ENCODE measurements at places on chromosomes 2 and 18.
A peak's percentile ranks its signal among the peaks of the same experiment; 100 is the strongest.

DNA sequence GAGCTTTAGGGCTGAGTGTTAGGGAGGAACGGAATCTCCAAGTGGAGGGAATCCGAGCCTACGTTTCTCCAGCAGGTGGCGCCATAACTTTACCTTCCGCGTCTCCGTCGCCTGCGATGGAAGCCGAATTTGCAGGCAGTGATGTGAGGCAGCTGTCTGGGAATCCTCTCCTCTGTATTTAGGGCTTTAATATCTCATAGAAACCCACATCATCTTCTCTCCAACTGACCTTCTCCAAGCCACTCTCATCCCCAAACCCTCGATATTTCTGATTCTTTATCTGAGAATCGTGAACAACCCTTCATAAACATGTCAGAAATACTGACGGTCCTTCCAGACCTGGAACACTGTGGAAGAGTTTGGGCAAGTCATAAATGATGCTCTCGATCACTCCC is 27.5 kb downstream of the SIX2 start:
- DNase-seq: peak; percentile 71

GRCh38 chr2:85702172-85702571 is 8.0 kb downstream of the GNLY start:
- DNase-seq: no peak

GRCh38 chr2:182954789-182955188 is 83.5 kb downstream of the NCKAP1 start:
- DNase-seq: no peak

GRCh38 chr2:64479259-64480117 is 25.5 kb downstream of the LGALSL start:
- no peak for DNase-seq

DNA sequence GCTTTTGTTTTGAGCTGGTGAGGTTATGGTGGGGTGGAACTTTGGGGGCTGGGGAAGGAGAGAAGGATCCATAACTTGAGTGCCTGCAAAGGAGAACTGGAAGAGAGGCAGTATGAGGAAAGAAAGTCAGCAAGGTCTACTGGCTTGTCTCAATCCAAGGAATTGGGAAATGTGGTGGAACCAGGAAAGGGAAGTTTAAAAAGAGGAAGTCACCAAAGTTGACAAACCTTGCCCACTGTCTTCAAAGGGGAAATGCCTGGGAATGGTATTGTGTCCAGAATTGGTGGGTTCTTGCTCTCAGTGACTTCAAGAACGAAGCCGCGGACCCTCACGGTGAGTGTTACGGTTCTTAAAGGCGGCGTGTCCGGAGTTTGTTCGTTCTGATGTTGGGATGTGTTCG is 304.1 kb upstream of the FAM98A start:
- no peak for DNase-seq

DNA sequence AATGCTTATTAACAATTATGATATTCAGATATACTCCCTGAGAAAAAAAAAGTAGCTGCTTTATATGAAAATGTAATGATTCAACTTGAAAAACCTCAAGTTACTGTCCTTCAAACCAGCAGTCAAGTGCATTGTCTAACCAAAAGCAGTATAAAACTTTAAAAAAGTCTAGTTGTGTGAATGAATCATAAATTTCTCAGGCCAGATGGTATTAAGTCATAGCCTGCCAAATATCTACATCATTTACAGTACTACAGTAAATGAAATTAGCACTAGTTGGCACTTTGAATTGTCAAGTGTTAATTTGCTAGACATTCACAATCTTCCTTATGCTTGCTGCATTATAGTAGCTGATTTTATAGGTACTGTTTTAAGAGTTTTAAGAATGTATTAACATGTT is 85.9 kb downstream of the CBLN2 start:
- no peak for DNase-seq

DNA sequence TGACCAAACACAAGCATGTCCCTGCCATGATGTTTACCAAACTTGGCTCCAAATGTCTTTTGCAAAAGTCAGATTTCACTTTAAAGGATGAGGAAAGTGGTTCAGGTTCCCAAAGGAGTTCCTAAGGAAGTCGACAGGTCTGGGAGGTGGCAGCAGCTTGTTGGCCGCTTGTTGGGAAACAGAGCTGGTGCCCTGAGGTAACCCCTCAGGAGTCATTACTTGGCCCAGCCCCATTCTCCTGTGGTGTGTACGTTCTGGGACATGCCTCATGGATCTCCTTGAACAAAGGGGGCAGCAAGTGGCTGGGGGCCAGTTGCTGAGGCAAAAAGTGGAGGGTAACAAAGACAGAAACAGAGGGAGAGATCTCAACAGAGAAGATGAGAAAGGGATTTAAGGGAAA is 10.9 kb downstream of the TMBIM1 start:
- no peak for DNase-seq

DNA sequence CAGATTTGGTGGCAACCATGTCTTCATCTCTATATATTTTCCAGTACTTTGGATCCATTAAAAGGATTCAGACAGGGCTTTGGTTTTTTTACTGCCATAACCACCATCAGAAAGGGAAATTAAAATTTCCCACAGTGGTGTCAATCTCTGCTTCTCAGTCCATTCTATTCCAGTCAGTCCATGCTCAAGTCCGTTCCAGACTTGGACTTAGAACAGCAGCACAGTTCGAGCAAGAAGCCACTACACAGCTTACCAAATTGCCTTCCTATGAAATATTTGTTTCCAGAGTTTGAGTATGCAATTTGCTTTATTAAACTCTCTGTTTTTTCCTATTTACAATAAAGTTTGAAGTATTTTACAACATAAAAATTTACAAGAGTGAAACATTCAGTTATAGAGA is 306.5 kb upstream of the GULP1 start:
- no peak for DNase-seq

DNA sequence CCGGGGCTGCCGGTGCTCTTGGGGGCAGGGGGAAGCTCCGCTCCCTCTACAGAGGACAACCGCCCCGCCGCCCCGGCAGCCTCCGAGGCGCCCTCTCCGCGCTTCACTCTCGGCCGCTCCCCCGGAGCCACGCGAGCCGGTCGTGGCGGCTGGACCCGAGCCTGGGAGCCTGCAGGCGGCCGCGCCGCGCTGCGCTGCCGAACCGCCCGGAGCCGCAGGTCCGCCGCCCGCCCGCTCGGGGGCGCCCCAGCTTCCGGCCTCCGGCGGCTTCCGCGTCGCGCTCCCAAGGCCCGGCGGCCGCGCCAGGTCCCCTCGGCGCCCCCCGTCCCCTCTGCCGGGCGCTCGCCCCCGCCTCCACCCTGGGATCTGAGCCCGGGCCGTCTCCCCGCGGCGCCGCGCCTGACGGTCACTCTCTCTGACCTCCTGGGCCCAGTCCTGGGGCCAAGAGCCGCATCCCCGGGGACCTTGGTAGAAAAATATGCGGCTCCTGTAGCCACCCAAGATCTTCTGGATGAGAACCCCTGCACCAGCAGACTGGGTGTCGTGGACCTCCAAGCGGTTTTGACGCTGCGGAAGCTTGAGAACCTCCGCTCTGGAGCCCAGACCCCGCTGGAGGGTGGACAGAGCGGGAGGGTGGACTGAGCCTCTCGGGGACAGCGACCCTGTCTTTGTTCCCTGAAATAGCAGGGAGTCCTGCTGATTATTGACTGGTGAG is 44.3 kb downstream of the SERTAD2 start:
- peak; percentile 45 for DNase-seq

DNA sequence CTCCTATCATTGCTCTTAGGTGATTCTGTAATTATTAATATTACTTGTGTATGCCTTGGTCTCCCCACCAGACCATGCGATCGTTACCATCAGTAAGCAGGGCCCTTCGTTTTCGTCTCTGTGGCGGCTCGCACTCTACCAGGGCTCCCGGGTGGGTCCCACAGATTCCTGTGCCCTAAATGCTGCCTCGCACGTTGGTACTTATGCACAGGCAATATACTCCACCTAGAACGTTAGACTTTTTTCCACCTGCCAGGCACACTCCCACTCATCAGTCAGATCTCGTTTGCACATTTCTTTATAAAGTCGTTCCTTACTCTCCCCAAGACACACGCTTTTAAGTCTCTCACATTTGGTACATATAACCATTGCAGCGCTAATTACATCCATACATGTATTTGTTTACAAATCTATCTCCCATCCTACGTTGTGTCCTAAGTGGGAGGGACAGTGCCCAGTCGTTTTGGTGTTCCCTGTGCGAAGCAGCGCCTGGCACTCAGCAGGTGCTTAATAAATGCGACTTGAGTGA is 901 bp downstream of the FEZ2 start:
- no peak for DNase-seq

DNA sequence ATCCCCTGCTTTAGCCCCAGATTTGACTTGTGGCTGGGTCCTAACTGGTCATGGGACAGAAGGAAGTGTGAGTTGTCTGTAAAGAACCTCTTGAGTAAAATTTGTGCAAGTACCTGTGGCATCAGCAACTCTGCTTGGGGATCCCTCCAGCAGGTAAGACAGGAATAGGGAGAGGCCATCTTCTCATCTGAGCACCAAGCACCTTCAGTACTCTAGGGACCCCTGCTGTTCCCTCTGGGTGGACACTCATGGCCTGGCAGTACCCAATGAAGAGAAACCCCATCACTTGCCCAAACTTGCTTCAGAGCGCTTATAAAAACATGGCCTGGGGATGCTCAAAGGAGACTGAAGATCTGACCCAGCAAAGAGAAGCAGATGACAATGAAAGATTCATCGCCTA is 297.8 kb downstream of the SP3 start:
- no peak for DNase-seq

DNA sequence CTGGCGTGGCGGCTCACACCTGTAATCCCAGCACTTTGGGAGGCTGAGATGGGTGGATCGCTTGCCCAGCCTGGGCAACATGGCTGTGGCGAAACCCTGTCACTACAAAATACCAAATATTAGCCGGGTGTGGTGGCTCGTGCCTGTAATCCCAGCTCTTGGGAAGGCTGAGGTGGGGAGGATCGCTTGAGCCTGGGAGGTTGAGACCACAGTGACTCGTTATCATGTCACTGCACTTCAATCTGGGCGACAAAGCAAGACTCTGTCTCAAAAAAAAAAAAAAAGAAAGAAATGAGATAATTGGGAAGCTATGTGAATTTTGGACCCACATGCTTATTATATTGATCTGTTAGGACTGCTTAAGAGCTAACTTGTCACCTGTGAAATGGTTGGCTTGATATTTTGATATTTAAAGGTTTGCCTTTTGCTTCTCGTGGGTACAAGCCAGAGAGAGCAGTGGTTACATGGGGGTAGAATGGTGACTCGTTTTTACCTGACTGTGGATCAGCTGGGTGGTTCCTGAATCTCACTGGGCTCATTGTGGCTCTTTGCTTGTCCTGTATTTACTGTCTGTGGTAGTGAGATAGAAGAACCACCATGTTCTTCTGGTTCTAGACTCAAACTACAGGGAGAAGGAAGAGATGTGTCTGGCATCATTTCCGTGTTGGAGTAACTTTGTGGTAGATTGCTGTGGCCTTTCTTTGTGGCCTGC is 28.9 kb downstream of the ZNF532 start:
- DNase-seq: no peak
